ENCODE measurements at places on chromosomes 11 and 22.

DNA sequence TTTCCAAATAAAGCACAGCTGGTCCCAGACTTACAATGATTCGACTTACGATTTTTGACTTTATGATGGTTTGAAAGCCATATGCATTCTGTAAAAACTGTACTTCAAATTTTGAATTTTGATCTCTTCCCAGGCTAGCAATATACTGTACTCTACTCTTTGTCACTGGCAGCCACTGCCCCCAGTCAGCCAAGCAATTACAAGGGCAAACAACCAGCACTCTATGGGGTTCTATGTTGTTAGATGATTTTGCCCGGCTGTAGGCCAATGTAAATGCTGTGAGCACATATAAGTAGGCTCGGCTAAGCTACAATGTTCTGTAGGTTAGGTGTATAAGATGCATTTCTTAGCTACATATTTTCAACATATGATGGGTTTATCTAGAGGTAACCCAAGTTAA, 217.3 kb downstream of the RAB38 start:
- DNase-seq = no peak

DNA sequence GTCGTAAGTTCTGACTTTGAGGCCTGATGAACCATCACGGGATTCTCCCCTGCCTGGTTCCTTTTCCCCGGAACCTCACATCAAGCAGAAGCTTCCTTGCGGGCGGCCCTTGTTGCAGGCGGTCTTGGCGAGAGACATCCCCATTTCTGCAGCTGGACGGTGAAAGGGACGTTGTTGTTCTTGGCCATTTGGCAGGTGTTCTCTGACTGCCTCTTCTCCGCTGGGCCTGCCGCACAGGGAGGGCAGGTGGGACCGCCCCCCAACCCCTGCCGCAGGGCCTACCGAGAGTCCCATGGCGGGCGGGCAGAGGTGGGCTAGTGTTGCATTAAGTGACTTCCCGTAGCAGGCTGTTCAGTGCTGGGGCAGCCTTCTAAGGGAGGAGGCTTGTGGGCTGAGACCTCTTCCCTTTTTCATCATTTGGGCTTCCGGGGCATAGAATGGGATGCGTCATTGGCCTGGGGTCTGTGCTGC, 26.9 kb upstream of the GRAMD4 start:
- no peak for DNase-seq

GRCh38 chr11:117842131-117842941, 17.8 kb upstream of the FXYD2 start:
- no peak for DNase-seq

DNA sequence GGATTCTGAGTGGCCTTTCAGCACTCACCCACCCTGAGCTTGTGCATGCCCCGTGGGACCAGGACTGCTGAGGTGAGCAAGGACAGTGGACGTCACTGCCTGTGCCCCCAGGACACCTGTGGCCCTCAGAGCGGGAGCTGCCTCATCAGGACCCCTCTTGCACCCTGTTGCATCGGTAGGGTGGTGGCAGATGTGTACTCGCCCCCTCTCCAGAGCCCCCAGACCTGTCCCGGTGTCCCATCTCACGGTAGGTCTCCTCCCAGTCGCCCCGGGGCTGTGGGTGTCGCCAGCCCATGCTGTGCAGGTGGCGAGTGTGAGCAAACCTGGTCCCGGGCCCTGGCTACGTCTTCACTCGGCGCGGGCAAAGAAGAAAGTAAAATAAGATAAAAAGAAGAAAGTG, 374.2 kb downstream of the TBC1D22A start:
- no peak for DNase-seq

GRCh38 chr22:49230194-49230577, 597.5 kb downstream of the BRD1 start:
- no peak for DNase-seq

DNA sequence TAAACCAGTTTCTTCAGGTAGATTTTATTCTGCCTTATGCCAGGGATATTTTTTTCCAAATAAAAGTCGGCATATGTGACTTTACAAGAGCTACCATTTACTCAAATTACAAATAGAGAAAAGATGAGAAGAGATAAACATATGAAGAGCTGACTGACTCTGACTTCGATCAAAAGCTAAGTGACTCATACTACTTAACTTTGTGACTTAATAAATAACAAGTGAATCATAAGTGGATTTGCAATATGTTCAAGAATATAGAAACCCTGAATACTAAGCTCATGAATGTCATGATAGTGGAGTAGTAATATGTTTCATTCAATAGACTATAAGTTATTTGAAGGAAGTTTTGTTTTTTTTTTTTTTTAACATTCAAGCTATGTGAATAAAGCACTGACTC, 130.5 kb upstream of the ANO3 start:
- no peak for DNase-seq

GRCh38 chr11:65432686-65433582, 10.3 kb downstream of the NEAT1 start:
- DNase-seq = no peak

GRCh38 chr11:60307507-60308195, 19.4 kb upstream of the MS4A6E start:
- no peak for DNase-seq

DNA sequence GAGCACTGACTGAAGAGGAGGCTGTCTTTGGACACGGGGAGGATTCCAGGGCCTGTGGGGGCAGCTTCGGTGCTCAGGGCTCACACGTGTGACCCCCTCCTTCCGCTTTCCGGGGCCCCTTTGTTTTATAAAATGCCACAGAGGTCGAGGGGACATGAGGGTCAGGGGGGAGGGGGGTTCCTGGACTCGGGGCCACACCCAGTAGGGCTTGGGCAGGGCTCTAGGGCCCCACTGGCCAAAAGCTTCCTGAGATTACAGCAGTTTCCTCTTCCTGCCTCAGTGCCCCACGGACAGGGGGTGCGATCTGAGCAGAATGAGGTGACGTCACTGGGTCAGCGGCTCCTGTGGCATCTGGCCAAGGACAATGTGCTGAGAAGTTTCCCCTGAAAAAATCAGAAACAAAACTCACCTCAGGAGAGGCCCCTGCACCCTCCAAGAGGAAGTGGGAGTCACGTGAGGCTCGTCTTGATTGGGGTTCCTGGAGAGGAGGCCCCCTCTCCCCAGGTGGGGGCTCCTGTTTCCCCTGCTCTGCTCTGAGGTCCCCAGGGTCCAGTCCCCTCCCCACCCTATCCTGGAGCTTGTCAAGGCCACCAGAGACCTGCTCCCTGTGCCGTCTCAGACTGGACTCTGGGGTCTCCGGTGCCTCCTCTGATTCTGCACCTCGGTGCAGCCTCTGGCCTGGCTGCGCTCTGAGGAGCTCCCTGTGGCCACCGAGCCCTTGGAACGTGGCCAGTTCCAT, 6.4 kb upstream of the IFITM3 start:
- DNase-seq = no peak

DNA sequence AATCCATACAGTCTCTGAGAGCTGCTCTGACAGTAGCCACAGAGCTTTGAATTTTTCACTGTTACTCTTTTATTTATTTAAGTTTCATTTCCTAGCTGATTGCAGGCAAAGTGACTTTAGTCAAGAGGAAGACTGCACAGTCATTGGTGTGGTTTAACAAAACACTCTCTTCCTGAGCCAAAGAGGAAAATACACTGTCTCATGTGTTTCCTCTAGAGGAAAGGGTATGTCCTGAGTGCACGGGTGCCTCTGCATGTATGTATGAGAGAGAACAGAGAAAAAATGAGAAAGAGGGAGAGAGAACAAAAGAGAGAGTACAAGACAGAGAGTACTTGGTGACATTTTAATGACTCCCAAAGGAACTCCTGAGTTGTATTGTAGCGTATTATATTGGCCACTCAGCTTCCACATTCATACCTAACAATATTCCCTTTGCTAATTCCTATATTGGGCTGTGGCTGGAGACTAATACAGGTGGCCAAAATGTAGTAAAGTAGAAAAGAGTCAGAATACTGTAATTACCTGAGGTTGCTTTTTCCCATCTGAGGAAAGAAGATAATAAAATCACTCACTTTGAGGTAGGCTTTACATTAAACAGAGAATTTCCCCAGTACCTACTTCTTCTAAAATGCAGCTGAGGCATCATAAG, at the start of gene OR4D9:
Gene OR4D9 (plus strand): TSS at position 599 of the 649 bp plus-strand sequence. CDS start 3,374 bp downstream, outside the sequence.
- DNase-seq = no peak

- no peak for DNase-seq
These were observed 28.5 kb upstream of the BAIAP2L2 start for GRCh38 chr22:38138961-38139360.

GRCh38 chr11:70119502-70119901, 41.4 kb downstream of the ANO1 start:
- no peak for DNase-seq

- no peak for DNase-seq
These were observed 4.9 kb downstream of the STIM1 start for GRCh38 chr11:3860375-3860774.

DNA sequence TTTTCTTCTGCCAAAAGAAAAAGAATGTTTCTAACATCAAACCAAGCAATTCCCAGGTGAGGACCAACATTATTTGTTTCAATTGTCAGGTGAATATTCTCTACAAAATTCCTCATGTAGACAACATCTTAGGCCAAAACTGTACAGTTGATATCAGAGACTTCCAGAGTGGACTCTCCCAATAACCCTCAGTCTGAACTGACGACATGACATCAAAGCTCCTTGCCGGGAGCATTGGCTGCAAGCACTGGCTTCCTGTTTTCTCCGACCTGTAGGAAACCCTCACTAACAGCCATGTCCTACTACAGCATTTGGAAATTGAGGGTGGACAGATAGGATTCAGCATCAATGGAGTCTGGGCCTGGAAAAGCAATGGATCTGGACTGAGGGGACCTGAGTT, 30.5 kb upstream of the MRGPRX1 start:
- DNase-seq = no peak

- no peak for DNase-seq
These were observed 21.4 kb downstream of the CHKA start for GRCh38 chr11:68099474-68100405.

GRCh38 chr22:45244916-45245315, 4.2 kb upstream of the KIAA0930 start:
- DNase-seq = no peak

- DNase-seq = no peak
These were observed 11.7 kb upstream of the FOLR2 start for GRCh38 chr11:72204886-72205285.

DNA sequence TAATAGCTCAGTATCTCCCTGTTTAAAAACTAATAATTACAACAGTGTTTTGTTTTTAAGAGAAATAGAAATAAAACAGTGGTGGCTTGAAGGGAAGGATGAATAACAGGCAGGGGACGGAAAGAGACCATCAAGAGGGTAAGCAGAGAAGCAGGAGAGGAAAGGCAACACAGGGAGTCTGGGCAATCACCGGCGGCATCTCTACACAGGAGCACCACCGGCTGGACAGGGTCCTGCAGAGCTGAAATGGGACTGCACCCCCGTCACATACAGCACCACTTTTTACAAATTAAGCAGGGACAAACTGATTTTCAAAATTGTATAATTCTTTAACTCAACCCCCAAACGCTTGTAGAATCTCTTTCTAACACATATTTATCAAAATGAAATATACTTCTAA, 18.4 kb downstream of the PHF21A start:
- peak; percentile 34 for DNase-seq

- no peak for DNase-seq
These were observed 4.3 kb downstream of the ZFTA start for GRCh38 chr11:63764340-63764678.

- DNase-seq = no peak
These were observed 20.6 kb downstream of the DRD4 start for GRCh38 chr11:657691-658126.

DNA sequence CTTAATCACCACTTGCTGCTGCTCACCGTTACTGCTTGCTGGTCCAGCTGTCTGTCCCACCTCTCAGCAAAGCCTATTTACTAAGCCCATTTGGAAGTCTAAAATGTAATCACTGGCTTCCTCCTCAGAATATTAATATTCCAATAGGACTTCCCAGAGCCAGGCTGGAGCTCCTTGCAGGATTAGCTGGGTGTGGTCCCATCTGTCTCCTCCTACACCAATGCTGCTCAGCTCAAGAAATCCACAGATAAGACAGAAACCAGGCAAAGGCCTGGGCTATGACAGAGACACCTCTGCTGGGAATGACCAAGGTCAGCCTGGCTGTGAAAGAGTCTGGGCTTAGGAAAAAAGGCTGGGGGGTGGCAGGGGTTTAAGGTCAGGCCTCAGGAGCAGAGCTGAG, 317.8 kb downstream of the BUD13 start:
- no peak for DNase-seq

DNA sequence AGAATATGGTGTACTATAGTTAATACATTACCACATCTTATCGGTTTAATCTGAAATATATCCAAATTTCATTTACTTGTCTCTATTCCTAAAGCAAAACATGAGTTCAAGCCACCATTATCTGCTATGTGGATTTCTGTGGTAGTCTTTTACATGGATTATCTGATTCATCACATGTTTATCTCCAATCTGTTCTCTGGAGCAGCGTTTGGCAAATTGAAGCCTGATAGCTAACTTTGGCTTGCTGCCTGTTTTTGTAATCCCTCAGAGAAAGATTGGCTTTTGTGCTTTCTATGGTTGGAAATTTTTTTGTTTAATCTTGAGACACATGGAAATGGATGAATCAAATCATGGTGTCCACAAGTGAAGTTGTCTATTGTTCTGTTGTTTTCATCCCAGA, 274.3 kb downstream of the JRKL start:
- DNase-seq = no peak

GRCh38 chr11:128596250-128596649, 8.9 kb upstream of the ETS1 start:
- no peak for DNase-seq

DNA sequence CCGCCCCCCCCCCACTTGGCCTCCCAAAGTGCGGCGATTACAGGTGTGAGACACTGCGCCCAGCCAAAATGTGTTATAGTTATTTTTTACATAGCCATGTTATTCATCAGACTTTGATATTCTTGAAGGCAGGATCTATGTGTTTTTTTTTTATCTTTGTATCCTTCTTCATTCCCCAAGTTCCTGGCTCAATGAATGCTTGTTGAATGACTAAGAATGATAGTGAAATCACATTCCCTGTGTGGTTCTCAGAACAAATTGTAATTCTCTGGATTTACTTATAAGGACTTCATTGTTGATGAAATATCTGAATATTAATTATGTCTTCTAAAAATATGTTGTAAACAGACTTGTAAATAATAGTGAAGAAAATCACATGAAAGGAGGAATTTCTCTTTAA, 33.5 kb downstream of the MMP7 start:
- DNase-seq = no peak

DNA sequence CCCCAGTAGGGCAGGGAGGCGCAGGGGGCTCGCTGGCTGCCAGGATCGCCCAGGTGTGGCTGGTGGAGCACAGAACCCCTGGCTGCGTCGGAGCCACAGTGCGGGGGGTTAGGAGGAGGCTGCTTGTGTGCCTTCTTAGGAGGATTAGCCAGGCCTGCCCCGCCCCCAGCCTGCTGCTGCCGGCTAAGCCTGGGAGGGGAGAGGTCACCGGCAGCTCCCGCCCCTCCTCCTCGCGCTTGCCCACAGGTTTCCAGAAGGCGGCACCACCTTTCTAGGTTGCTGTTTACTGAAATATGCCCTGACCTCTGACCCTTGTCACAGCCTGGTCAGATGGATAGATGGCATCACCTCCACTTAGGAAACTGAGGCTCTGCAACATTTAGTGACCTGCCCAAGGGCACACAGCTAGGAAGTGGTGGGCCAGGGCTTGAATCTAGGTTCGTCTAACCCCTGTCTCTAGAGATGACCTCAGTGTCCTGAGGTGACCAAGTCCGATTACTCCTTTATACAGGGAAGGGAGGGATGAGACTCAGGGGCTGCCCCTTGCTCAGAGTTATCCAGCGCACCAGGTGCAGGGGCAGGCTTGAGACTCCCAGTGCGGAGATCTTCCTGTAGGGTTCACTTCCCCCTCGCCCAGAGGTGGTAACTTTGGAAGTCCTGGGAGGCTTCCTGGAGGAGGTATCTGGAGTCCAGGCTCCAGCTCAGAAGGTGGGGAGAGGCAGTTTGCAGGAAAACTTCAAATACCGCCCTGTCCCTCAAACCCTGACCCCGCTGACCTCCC, 44.0 kb downstream of the MYO7A start:
- DNase-seq = no peak

All from HEK293T (cell line).